ENCODE measurements at places on chromosomes 1 and 21.

DNA sequence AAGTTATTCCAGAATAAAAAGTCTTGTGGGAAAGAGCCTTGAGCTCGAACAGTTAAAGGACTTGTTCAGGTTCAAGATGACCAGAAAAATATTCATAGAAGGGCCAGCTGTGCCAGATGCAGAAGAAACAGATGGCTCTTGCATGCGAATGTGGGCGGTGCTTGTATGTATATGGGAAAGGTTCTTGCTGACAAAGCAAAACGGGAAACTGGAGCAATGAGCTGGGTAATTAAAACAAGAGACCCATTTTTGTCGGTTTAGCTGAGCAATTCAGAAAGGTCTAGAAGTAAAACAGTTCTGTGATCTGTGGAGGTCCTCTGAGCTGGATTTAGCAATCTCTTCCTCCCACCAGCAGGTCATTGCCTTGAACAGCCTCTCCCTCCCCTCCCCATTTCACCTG is 107.2 kb upstream of the MARK1 start:
- DNase-seq = no peak

DNA sequence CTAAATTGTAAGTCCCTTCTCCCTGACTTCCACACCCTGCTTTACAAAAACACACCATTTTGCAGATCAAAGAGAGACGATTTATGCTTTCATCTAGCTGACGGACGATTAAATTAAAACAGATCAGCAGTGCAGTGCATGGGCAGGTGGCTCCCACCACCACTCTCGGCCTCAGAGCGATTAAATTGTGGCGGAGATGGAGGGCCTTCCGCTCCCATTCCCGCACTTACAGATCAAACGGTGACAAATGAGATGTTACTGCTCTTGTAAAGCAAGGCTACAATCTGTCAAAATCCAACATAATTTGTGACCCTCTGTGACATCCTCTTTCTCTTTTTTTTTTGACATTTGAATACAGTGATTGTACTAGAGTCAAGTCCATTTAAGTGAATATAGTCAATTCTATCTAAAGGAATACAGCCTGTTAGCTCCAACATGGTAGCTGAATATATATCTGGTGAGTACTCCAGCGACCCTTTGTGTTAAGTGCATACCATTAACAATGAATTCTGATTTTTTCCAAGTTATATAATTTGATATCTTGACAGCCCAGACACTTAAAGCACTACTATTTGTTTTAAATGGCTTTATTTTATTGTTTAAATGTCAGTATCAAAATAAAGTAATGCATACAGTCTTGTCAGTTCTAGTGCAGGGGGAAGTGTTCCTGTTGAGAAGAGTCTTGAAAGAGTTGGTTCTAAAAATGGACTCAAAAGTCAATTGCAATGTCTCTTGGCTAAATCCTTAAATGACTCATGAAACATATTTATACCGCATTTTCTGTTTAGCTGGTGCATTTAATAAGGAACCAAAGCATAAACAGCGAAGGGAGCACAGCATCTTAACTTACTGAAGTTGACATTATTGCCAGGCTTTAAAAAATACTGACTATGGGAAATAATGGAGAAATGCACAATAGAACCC is 109.0 kb downstream of the ESRRG start:
- no peak for DNase-seq

DNA sequence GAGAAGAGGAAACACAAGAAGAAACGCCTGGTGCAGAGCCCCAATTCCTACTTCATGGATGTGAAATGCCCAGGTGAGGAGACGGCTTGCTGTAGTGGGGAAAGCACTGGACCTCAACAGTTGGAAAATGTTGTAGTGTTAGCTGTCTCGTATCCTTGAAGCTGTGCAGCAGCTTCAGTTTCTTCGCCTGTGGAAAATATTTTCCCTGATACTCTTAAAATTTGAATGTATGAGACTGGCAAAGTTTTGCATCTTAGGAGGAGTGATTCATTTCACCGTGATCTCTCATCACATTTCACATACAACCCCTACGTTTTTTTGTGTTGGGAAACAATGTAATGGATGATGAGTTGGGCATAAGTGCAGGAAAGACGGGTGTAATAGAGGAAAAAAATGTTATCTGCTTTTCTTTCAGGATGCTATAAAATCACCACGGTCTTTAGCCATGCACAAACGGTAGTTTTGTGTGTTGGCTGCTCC is 629 bp downstream of the RPS27 start:
- no peak for DNase-seq

GRCh38 chr1:31957701-31958674 is 19.8 kb upstream of the PTP4A2 start:
- no peak for DNase-seq

DNA sequence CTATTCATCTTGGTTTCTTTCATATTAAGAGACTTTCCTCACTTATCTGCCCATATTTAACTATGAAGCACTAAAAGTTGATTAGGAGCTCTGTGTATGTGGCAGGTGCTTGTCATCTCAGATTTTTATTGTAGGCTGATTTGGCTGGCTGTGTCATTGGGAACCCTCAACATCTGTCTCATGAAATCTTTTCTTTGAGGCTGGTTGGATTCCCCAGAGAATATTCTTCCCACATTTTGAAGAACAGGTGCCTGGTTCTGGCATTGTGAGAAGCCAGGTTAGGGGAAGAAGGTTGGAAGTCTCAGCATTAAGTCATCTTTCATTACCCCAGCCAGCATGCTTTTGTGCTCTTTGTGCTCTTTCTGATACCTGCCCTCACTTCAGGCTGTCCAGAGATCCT is 37.1 kb downstream of the EEIG2 start:
- no peak for DNase-seq

DNA sequence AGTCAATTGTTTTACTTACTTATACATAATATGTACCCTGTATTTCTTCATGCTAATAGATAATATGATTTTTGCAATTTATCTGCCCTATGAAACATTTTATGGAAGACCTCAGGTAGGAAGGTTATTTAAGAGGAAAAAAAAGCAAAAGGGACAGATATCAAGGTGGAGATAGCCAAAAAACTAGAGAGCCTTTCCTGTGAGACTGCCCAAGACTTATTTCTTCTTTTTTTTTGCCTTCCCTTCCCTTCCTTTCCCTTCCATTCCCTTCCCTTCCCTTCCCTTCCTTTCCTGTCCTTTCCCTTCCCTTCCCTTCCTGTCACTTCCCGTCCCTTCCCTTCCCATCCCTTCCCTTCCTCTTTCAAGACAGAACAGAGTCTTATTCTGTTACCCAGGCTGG is 80.6 kb upstream of the HMCN1 start:
- DNase-seq = no peak

DNA sequence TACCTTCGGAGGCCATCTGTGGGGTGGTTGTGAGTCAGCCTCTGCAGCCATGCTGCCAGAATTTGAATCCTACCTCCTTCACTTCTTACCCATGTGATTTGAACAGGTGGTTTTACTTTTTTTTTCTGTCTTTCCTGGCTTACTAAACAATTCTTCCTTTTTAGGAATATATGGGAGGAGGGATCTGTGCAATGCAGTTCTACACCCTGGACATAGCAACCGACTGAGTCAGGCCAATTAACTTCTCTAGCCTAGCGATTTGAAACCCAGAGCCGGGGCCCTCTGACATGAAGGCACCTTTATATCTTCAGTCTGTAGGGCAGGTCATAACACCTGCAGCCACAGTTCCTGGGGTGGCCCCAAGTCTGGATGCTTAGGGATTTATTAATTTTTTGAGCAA is 83.6 kb downstream of the ST6GALNAC3 start:
- no peak for DNase-seq

- DNase-seq = no peak
These were observed 704.9 kb upstream of the CHRM3 start for GRCh38 chr1:238681451-238681850.

GRCh38 chr1:222938986-222939385 is 124.1 kb downstream of the DISP1 start:
- DNase-seq = no peak

- DNase-seq = no peak
These were observed 46.8 kb downstream of the ELAVL4 start for GRCh38 chr1:50155541-50155940.

- DNase-seq = no peak
These were observed 122.5 kb downstream of the ATG4C start for GRCh38 chr1:62906428-62906886.

DNA sequence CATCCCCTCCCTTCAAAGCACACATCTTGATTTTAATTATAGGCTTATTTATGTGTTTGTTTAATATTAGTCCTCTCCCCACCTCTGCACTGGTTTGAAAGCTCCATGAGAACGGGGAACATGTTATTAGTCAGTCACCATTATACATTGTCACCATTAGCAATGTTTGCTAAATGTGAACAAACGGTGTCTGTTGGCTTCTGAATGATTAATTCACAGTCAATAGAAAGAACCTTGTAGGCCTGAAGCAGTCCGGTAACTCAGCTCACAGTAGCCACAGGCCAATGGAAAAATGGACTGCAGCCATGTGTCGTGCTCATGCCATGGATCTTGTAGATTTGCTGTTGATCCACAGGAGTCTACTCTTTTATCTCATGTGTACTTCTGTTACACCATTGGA is 49.7 kb upstream of the NHLH2 start:
- no peak for DNase-seq

DNA sequence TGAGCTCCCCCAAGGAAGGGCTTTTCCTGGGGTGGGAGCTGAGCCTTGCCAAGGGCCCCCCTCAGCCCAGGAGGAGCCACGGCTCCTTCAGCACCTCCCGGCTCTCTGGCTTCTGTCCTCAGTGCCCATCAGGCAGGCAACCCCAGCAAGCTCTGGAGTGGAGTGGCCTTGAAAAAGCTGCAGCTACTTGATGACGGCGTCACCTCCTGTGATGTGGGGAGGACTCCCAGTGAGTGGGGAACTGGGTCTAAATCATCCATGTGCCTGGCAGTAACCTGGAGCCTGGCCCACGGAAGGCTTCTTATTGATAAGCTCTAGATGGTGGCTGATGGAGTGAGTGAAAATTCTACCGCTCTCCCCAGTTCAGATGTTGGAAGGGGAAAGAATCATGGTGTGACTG is 114.4 kb downstream of the TMEM53 start:
- DNase-seq = no peak

- no peak for DNase-seq
These were observed 431.4 kb downstream of the NEGR1 start for GRCh38 chr1:71850936-71851335.

- no peak for DNase-seq
These were observed 415.0 kb downstream of the DPYD start for GRCh38 chr1:97505816-97506215.
